ENCODE measurements at places on chromosomes 2 and 18. TPM values are rescaled to one million over a fixed set of nuclear protein-coding genes. Genes with fewer than 3 reads are reported as not detected.

The CFAP221 gene
- 3.0 TPM for total RNA-seq

The UGT1A3 gene
- not detected for total RNA-seq

The CCL20 gene
- not detected for total RNA-seq

GRCh38 chr2:142176941-142177340 lies 46.1 kb upstream of the LRP1B start:
- no peak for DNase-seq

The FN1 gene
- total RNA-seq = 89.6 TPM

DNA sequence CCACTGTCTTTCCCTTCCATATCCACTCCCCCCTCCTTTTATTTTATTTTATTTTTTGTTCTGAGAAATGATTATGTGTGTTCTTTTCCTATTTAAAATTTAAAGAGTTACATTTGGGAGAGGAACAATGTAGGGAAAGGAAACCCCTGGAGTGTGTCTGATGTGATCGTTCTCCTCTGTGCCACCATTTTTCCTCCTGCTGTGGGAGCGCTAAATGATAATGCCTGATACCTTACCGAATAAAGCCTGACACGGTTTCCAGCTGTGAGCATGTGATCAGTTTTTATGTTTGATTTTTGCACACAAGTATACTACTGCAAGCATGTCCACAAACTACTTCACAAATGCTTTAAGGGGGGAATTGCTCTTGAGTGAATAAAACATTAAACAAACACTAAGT lies 317.8 kb upstream of the FANCL start:
- DNase-seq = no peak

GRCh38 chr2:150141226-150142001 lies 346.1 kb downstream of the RND3 start:
- DNase-seq = no peak

DNA sequence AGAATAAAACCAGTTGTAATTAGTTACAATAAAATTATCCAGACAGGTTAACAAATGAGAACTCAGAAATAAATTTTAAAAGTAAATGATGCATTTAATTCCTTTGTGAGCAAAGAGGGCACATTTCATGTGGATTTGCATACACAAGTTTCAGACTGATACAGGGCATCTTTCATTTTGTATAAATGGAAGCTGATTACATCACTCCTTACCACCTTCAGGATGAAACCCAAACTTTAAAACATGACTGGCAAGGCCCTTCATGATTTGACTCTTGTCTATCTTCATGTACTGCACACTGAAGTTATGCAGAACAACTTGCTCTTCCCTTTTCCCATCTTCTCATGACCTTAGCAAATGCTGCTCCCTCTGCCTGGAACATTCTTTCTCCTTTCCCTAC lies 26.9 kb downstream of the EFEMP1 start:
- no peak for DNase-seq

The VWC2L gene
- total RNA-seq = 0.23 TPM

DNA sequence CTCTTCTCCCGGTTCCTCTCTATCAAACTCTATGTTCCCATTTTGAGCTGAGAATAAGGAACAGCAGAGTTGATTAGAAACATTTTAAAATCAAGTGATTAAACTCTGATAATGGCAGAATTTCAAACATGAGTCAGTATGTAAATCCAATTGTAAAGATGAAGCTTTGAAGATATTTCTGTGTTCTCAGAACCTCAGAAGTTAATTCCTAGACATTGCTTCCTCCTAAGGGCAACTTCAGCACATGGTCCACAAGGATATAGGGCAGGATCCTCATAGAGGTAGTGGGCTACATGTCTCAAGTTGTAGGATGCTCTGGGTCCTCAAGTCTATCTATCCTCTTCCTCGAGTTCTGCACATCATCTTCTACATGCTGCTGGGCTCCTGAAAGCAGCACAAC lies 46.3 kb downstream of the QPCT start:
- no peak for DNase-seq

DNA sequence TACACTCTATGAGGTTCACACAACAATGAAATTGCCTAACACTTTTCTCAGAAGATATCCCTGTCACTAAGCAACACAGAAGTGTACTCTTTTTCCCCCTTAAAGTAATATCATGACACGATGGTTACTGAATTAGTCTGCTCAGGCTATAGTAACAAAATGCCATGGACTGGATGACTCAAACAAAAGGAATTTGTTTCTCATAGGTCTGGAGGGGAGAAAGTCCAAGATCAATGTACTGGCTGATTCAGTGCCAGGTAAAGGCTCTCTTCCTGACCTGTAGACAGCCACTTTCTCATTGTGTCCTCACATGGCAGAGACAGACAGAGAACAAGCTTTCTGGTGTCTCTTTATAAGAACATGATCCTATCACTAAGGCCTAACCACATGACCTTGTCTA lies 211.9 kb downstream of the RBM43 start:
- no peak for DNase-seq

The IAH1 gene
- total RNA-seq = 42.7 TPM

DNA sequence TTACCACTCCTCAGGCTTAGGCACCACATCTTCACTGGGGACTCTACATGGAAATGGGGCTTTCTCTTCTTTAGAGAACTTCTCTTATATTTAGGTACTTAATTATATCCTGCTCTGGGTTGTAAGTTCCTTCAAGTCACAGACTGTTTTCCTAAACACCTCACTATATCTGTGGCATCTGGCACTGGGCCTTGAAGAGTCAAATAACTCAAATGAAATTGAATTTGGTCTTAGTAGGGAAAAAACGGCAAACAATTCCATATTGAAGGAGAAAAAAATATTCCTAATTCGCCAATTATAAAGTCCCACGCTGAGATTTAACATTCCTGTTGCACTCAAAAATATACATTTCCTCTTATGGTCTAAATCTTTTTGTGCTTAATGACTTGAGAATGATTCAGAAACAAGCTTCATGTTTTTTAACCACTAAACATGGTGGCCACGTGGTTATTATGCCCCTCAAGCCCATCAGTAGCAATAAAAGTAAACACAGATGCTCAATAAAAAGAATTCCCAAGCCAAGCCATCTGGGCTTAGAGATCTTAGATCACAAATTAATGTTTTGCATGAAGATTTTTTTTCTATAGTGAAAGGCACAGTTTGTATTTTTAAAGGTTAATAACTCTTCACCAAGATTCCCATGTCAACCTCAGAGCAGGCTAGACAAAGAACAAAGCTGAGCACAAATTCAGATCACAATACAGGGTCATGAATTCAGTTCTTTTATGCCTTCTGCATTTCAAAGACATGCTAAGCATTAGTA lies 105.5 kb upstream of the SYT4 start:
- no peak for DNase-seq

The RFX8 gene
- 0.44 TPM for total RNA-seq

DNA sequence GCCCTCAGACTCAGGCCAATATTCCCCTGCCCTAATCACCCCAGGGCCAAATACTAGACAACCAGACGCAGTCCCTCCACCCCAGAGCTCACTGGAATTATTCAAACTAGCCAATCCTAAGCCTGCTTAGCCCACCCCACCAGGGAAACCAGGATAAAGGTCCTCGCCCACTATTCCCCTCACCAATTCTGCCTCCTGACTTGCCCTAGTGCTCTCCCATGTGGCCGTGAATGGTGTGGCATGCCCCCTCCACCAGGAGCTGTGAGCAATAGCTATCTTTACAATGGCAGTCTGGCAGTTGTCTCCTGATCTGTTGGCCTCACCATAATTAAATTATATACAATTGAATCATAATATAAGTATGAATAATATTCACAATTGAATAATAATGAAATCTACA lies 42.3 kb downstream of the FAM124B start:
- DNase-seq = no peak

The CCT7 gene
- total RNA-seq = 446 TPM
